ENCODE measurements at places on chromosomes 2 and 18.
A peak's percentile ranks its signal among the peaks of the same experiment; 100 is the strongest.

- no peak for DNase-seq
Measured at GRCh38 chr2:42055573-42056514, 8.0 kb downstream of the PKDCC start.

GRCh38 chr18:22432657-22433137 lies 15.0 kb upstream of the CTAGE1 start:
- DNase-seq, result no peak

DNA sequence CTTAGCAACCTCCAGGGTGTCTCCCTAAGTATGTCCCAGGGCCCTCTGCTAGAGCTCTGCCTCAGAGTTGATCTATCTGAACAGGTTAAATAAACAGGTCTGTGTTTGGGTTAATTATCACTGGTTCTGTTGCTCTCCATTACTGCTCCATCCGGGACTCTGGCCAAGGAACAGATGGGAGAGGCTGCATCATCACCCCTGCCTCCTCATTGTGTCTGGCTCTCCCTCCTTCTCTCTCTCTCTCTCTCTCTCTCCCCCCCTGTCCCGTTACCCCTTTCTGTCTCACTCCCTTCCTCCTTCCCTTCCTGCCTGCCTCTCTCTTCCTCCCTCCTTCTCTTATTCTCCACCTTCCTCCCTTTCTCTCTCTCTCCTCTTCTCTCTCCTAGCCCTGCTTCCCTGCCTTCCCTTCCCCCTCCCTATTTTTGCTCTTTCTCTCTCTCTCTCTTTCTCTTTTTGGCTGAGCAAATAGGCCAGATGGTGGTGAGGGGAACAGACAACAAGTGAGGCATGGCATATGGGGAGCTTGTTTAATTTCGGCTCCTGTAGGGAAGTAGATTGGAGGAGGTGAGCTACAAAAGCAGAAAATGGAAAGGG lies 62.1 kb downstream of the SETBP1 start:
- no peak for DNase-seq

GRCh38 chr2:128628206-128628605 lies 309.5 kb upstream of the HS6ST1 start:
- no peak for DNase-seq

- peak; percentile 53 for DNase-seq
Measured at GRCh38 chr2:85648619-85649018, 19.4 kb downstream of the SFTPB start.

- DNase-seq, result no peak
Measured at GRCh38 chr2:95385570-95385984, 16.9 kb upstream of the FAHD2A start.

DNA sequence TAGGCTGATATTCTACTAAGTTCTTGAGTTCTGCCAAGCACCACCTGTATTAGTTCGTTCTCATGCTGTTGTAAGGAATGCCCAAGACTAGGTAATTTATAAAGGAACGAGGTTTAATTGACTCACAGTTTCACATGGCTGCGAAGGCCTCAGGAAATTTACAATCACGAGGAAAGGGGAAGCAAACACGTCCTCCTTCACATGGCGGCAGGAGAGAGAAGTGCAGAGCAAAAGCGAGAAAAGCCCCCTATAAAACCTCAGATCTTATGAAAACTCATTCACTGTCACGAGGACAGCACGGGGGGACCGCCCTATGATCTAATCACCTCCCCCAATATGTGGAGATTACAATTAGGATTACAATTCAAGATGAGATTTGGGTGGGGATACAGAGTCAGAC lies 47.7 kb upstream of the YWHAQ start:
- DNase-seq, result peak; percentile 54

DNA sequence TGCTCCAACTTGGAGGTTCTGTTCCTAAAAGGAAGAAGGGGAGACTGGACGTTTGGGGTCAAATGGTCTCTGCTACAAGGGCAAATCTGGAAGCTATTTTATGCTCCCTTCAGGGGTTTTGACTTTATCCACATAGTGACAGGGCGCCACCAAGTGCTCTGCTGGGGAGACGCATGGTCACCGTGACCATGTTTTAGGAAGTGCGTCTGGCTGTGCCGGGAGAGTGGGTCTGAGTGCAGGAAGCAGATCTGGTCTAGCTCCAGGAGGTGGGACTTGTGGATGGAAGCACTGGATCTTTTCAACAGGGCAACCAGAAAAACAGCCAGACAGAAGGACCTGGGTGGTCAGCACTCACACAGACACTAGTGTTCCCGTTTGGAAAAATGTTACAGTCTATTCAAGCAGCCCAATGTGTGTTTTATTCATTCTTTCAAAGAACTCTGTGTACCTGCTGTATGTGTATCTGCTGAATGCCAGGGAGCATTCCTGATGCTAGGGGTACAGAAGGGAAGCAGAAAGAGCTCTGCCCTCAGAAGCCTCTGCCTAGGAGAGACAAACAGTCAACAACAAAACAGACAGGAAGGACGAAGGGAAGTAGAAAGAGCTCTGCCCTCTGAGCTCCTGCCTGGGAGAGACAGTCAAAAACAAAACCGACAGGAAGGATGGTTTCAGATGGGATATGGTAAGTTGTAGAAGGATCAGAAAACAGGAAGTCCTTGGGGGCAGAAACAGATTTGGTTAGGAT lies 14.3 kb downstream of the IMPA2 start:
- peak; percentile 84 for DNase-seq

- DNase-seq, result no peak
Measured at GRCh38 chr2:48399828-48400552, 130.0 kb upstream of the STON1 start.

DNA sequence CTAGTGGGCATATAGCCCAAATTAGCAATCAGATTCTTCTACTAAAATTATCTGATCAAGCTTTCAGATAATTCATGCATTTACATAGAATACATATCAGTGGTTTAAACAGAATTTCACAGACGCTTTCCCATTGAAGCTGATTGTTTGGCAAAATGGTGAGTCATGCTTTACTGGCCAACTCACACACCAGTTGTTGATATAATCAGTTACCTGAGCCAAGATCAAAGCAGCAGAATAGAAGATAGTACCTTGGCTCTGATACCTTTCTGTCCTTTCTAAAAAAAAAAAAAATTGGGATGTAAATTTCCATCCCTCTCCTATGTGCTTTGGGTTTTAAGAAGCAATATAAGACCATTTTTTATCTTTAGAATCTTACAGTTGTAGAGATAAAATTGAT lies 178.0 kb downstream of the MCFD2 start:
- no peak for DNase-seq
